ENCODE measurements at places on chromosomes 2 and 18. TPM values are rescaled to one million over a fixed set of nuclear protein-coding genes. Genes with fewer than 3 reads are reported as not detected.

GRCh38 chr2:101832114-101832513 lies 134.6 kb downstream of the MAP4K4 start:
- DNase-seq, result peak; percentile 27

DNA sequence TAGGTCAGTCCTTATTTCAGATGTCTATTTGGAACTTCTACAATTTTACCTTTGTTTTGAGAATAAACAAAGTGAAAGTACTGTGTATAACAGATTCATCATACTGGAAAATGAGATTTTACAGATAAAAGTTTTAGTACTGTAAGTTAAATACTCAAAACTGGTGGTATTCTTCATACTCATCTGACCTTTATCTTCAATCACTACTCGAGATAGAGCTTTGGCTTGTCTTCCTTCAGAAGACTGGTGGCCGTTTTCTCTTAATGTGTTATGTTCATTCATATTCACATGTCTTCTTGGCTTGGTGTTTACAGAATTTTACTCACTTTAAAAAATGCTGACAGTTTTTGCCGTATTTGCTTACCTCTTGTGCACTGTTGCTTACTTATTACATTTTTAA lies 2.1 kb downstream of the SPOPL start:
- DNase-seq, result no peak

GRCh38 chr2:45274250-45274926 lies 265.1 kb upstream of the SIX2 start:
- no peak for DNase-seq

DNA sequence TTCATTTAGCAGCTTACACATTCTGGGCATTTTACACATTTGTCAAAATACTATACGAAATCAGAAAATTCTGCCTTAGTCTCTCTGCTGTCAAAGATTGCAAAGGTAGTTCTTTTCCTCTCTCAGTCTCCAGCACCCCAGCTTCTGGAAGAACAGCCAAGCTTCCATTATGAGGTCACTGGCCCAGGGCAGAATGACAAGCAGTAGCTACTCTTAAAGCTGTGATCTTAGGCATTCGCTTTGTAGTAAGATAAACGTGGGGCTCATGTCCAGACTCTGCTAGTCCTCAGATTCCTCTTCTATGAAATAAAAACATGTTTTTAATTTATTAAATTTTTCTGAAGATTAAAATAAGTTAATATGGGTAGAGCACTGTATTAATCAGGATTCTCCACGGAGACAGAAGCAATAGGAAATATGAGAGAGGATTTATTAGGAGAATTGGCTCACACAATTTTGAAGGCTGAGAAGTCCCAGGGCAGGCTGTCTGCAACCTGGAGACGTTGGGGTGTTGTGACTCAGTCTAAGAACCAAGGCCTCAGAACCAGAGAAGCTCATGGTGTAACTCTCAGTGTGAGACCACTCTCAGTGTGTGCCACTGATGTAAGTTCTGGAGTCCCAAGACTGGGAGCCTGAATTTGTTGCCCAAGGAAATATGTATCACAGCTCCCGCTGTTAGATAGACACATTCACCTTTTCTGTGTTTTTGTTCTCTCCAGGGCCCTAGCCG lies 201.2 kb downstream of the CMPK2 start:
- DNase-seq, result no peak

- no peak for DNase-seq
Measured at GRCh38 chr2:97961534-97961933, 34.2 kb downstream of the TMEM131 start.

- no peak for DNase-seq
Measured at GRCh38 chr2:74242354-74243071, 44.1 kb downstream of the MTHFD2 start.

DNA sequence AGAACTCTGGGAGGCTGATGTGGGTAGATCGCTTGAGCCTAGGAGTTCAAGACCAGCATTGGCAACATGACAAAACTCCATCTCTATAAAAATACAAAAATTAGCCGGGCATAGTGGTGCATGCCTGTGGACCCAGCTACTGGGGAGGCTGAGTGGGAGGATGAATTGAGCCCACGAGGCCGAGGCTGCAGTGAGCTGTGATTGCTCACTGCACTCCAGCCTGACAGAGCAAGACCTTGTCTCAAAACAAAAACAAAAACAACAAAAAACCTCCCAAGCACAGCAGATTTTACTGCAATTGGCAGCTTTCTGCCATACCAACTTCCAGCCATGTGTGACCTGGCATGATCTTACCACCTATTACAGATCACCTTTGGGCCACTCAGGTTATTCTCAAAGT lies 57.7 kb upstream of the LRPPRC start:
- no peak for DNase-seq

DNA sequence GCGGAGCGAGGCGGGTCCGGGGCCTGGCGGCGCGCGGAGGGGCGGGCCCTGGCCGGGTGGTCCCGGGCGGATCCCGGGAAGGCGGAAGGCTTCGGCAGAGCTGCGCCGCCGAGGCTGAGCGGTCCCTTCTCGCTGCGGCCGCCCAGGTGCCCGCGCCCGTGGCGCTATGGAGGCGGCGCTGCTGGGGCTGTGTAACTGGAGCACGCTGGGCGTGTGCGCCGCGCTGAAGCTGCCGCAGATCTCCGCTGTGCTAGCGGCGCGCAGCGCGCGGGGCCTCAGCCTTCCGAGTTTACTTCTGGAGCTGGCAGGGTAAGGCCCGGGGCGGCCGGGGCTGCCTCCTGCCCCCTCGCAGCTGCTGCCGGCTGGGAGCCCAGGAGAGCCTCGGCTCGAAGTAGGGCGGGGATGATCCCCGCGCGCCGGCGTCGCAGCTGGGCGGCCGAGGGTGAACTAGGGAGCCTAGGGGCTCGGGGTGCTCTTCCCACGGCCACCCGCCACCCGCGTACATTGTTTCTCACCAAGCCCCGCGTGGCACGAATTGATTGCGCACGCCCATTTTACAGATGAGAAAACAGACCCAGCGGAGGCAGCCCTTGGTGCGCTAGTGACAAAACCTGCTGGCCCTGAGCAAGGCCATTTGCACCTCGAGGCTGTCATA lies at the start of gene SLC66A3:
Gene SLC66A3, plus strand, starts transcription at position 87 of the 655 bp plus-strand sequence. Its CDS starts 80 bp downstream, at position 167.
- no peak for DNase-seq

DNA sequence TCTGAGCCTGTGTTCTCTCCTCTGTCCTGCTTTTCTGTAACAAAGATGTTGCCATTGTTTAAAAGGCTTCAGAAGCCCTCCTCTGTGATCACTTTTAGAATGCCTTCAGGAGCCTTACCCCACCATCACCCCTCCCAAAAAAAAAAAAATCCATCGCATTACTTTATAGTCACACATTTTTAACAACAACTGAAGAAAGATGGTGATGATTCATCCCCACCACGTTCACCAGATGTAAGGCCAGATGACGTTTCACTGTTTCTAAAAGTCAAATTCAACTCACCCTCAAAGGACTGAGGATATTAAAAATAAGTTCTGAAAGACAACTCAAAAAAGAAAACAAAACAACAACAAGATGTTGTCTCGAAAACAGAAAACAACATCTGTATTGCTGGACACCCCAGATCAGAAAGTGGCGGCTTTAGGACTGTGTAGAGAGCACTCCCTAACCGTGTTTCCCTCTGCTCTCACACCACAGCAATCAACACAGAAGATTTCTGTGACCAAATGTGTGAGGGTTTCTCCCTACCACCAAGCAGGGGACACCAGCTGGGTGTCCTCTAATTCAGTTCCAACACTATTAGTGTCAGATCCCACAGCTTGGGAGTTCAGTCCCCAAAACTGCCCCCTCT lies 61.9 kb upstream of the CREB1 start:
- no peak for DNase-seq

DNA sequence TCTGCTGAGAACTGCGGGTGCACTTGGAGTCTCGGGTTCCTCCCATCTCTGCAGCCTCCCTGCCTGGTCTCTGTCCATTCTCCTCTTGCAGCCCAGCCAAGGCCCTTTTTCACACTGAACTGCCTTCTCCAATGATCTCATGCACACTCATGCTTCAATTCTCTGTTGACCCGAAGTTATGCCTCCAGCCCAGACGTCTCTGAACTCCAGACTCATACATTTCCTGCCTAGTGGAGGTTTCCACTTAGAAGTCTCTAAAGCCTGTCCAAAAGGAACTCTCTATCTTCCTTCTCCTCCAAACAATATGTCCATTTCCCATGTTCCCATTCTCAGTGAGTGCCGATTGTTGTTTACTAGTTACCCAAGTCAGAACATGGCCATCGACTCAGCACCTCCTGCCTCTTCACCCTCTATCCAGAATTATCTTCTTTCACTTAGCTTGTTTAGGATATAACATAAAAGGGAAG lies 155.2 kb downstream of the IRS1 start:
- no peak for DNase-seq

GRCh38 chr18:63241317-63241712 lies 78.3 kb downstream of the BCL2 start:
- DNase-seq, result no peak

GRCh38 chr2:51093016-51093415 lies 61.1 kb upstream of the NRXN1 start:
- DNase-seq, result no peak

DNA sequence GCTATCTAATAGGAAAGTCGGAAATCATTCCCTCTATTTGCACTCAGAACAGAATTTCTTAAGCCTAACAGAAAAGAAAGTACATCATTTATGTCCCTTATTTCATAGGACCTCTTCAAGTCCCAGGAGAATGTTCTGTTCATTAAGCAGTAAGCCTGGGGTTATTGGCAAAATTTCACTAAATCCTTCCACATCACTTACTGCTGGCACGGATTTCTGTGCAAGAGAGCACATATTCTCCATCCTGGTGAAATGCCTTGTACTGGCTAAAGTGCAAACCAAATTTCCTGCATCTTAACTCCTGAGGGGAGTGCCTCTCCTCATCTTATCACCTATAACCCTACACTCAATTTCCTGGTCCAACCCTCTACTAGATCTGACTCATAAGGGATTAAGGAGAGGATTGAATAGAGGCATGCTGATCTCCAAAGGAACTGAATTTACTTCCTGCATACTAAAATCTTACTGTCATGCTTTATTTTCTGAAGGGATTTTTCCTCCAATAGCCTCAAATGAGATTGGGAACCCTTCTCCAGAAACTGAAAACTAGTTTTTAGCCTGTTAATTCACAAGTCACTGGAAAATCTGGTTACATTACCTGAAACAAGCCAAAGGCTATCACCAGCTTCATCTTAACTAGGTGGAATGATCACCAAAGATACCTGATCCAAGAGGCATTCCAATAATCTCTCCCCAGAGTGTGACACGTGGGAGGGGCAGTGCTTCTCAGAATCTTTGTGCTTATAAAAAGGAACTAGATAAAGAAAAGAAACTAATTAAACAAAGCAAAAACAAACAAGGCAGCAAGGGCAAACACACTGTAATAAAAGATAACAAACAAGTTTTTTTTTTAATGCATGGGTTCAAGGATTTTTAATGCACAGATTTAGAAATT lies 311.1 kb downstream of the NR4A2 start:
- DNase-seq, result no peak

GRCh38 chr18:58723810-58724602 lies 52.7 kb downstream of the MALT1 start:
- DNase-seq, result no peak

- no peak for DNase-seq
Measured at GRCh38 chr18:4351005-4351404, 104.1 kb downstream of the DLGAP1 start.

GRCh38 chr18:80088036-80088435 lies 21.0 kb upstream of the ADNP2 start:
- no peak for DNase-seq

DNA sequence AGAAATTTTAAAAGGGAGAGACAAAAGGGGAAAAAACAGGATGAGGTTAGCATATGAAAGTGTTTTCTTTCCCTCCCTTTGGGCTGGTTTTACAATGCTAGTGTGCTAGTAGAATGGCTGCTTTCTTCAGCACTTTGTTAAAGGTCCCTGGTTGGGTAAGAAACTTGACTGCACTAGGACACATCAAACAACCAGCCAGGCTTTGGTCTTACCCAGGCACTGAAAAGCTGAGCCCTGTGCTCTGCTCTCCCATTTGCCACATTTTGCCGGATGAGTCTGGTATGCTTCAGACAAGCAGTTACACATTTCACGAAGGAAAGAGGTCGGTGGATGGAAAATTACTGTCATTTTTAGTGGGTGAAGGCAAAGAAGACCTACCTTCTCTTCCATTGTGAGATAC lies 242.0 kb downstream of the DPP10 start:
- no peak for DNase-seq

DNA sequence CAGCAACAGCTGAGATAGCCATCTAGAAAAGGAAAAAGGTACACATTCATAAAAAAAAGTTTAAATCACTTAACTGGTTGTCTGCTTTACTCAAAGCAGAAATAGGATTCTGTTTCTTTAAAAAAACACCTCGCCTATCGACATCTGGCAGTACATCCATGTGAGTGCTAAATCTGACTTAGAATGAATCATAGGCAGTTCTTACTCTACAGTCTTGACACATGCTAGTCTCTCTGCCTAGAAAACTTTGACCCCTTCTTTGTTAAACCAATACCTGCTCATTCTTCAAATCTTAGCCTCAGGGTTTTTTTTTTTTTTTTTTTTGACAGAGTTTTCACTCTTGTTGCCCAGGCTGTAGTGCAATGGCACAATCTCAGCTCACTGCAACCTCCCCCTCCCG lies 37.1 kb upstream of the GPR75 start:
- no peak for DNase-seq

- no peak for DNase-seq
Measured at GRCh38 chr2:67502346-67503065, 105.4 kb downstream of the ETAA1 start.

GRCh38 chr2:148853458-148853857 lies 21.6 kb upstream of the KIF5C start:
- no peak for DNase-seq

DNA sequence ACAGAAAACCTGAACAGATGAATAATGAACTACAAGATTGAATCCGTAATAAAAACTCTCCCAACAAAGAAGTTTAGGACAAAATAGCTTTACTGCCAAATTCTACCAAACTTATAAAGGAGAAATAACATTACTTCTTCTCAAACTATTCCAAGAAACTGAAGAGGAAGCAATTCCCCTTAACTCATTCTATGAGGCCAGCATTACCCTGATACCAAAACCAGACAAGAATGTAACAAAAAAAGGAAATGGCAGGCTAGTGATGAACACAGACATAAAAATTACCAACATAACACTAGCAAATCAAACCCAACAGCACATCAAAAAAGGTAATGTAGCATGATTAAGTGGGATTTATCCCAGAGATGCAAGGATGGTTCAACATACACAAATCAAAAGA lies 213.7 kb upstream of the FOSL2 start:
- DNase-seq, result no peak

Gene ITGB6
- 0.13 TPM for polyA plus RNA-seq

Gene IL36B
- not detected for polyA plus RNA-seq

Gene MZT2A
- polyA plus RNA-seq, result 61.9 TPM

Gene NOSTRIN
- polyA plus RNA-seq, result not detected

Gene SMAD4
- polyA plus RNA-seq, result 55.3 TPM

Gene SLC4A3
- 12.2 TPM for polyA plus RNA-seq

Gene IL1B
- 0.25 TPM for polyA plus RNA-seq

Gene DLX2
- 0.02 TPM for polyA plus RNA-seq

Gene SRBD1
- polyA plus RNA-seq, result 3.3 TPM

Gene ZNF513
- 63.7 TPM for polyA plus RNA-seq

Gene C2orf72
- polyA plus RNA-seq, result 0.32 TPM

Gene C2orf80
- not detected for polyA plus RNA-seq

Gene CTAGE1
- polyA plus RNA-seq, result 0.03 TPM

Gene MAL
- polyA plus RNA-seq, result not detected

Gene IL1F10
- not detected for polyA plus RNA-seq

Gene FNDC4
- polyA plus RNA-seq, result 27.0 TPM

Gene CDH7
- not detected for polyA plus RNA-seq

Gene DSG3
- polyA plus RNA-seq, result 0.02 TPM

Measured in SK-N-SH (cell line).